ENCODE measurements at places on chromosomes 12 and 14.

DNA sequence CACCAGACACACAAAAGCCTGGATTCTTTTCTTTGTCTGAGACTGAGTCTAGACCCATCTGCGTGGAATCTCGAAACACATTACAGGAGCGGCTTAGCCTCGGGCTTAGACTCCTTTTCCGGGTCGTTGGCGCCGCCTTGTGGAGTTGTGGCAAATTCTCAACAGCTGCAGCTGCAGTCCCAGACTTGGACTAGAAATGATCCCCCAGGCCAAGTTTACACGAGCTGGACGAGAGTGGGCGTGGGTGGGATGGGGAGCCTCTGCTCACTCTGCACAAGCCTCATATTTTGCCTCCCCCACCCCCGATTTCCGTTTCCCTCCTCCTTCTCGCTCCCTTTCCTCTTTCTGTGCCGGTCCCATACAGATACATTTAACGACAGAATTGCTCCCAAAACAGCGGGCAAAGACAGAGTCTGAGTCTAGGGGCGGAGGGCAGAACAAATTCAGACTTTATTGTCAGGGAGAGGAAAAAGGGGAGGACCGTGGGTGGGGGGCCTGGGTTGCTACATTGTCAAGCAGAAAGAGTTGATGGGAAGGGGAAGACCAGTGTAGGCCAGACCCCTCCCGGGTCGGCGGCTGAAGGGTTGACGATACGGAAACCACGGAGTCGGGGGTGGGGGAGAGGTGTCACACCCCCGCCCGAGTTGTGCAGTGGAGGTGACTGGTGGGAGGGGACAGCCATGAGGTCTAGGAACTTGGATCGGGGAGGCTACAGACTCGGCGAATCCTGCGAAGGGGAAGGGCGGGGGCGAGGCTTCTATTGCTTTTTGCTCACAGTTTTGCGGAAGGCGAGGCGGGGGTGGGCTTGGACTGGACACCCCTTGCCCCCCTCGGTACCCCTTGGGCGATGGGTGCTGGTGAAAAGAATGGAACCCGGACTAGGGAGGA is 4.7 kb upstream of the GPR84 start:
- DNase-seq = peak; percentile 82

DNA sequence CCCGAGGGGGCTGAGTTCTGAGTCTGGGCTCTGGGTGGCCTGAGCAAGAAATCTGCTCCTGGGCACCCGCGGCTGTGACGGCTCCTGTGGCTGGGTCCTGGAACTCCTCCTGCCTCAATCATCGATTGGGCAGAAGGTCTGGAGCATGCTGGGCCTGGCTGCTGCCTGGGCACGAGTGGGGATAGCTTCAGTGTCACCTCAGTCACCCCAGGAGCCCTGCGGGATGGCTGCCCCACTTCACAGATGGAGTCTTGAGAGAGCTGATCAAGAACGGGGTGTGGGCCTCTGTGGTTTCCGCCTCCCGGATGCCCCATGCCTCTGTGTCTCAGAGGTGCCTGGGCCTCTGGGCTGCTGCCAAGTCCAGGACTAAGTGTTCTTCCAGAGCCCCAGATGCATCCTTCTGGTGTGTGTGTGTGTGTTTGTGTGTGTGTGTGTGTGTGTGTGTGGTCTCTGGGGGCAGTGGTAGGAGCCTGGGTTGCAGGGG is 185.6 kb upstream of the C14orf180 start:
- DNase-seq = peak; percentile 35

GRCh38 chr14:41609704-41610183 is 3.1 kb downstream of the LRFN5 start:
- DNase-seq = no peak

GRCh38 chr14:83196236-83196635 is 1662.6 kb upstream of the SEL1L start:
- DNase-seq = no peak

DNA sequence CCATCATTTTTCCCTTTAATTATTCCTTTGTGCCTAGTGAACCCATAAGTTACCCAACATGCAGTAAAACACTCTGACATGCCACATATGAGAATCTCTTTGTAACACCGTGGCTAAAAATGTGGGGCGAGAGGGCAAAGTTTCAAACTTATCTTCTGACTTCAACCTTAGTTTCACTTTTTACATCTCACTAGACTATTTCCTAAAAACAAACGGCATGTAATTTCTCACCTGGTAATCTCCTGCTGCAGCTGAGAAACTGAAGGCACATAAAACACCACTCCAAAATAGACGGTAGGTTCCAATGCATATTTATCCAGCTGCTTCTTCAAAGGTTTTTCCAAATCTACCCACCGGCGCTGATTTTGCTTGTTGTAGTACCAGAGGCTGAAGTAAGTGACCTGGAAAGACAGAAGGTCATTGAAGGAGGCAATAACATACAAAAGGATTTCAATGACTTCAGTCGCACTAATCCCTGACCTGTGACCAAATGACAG is 37.9 kb downstream of the PTPN21 start:
- DNase-seq = no peak

DNA sequence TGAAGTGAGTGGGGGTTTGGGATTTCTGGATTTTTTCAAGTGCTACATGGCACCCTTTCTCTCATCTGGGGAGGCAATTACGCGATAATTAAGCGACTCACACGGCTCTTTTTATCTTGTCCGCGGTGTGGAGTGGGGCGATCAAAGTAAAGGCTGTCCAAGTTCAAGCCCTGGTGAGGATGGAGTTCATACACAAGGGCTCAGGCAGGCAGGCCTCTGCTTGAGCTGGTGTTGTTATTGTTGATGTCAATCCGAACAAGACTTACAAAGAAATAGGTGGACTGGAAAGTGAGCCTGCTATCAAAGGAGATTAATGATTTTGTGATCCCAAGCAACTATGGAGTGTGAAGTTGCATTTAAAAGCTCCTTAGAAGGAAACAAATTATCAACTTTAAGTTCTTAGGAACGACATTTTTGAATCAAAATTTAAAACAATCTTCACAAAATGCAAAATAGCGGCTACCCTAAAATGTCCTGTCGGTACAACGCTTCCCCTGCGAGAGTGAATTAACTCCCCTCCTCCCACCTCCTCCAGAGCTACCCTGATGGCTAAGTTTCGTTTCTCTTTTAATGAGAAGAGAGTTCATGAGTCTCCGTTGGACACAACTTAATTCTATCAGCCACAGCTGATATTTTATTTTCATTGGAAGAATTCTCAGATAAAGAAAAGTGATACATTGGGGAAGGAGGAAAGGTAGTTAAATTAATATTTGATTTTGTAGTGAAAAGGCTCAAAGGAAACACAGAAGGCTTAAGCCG is 5.9 kb downstream of the FOXA1 start:
- DNase-seq = no peak

GRCh38 chr12:17999174-17999801 is 90.7 kb downstream of the RERGL start:
- no peak for DNase-seq

GRCh38 chr14:32417956-32418552 is 89.0 kb downstream of the AKAP6 start:
- no peak for DNase-seq

DNA sequence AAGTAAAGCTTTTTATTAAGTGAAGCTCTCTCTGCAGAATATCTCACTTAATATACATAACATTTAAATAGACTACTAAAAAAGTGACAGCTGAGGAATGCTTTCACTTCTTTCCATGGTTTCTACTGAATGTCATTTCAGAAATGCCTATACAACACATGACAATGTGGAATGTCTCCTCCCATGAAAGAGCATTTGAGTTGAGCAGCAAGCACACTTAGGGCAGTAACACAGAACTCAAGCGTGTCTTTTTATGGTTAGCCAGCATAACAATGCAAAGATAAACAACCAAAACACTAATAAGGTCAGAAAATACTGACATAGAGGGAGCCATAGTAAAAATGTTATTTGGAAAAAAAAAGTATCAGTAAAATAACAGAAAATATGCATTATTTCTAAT is 9.4 kb downstream of the PPP1R12A start:
- no peak for DNase-seq

DNA sequence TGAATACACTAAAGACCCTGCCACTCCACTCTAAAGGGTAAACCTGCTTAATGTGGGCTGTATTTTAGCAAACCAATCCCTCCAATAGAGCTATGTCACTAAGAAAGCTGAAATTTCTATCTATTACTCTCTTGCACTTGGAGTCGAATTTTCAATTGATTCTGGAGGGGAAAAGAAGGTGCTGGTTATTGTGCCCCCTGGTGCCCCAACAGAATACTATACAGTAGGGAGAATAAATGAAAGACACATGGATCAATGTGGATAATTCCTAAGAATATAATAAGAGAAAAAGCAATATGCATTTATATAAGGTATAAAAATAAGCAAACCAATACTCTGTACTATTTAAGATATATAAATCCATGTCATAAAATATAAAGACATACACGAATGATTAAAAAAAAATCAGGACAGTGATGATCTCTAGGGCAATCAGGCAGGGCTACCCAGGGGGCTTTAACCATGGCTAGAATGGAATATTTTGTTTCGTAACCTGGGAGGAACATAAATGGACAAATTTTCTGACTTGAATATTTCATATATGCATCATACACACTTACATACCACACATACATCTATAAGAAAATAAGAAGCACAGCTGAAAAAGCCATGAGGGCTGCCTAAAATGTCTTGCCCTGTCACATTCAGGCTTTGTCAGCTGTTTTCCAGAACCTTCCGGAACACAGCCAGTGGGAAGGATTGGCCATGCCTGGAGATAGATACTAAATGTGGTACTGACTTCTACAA is 54.4 kb downstream of the EFCAB11 start:
- no peak for DNase-seq

All from stimulated activated CD8-positive, alpha-beta memory T cell treated with anti-CD3 and anti-CD28 coated beads, Interleukin-7, amount 100 ng/mL, for 4 hours (primary cell).